NCI-H2081 (cell line): ENCODE measurements at places on chromosomes 7 and 10.

GRCh38 chr10:42638821-42639270 lies 476 bp upstream of the ZNF33B start:
- no peak for DNase-seq

DNA sequence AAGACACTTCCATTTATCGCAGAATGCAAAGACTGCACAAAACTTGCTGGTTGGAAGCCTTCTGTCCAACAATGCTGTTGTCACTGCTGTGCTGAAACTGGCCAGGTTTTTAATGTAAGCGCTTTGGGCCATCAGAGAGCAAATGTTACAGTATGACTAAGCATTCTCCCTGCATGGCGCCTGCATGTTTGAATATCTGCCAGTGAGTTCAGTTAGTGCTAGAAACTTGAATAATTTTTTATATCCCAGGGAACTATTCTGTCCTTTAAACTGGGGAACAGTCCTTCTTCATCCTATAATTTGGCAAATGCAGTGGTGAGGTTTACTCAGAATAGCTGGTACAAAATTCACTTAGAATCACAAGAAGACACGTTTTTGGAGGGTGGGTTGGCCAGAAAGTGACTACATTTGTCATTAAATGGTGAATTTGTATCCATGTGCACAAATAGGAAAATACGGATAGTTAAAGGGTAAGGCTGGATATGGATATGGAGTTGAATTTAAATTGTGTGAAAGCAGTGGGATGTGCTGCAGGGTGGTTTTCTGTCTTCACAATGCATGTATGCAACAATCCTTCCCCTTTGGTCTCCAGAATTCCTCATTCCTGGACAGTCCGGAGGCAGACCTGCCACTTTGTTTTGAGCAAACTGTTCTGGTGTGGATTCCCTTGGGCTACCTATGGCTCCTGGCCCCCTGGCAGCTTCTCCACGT lies 1.7 kb downstream of the ABCC2 start:
- DNase-seq: no peak

GRCh38 chr7:132239422-132239994 lies 336.8 kb downstream of the PLXNA4 start:
- DNase-seq: no peak

GRCh38 chr7:114569220-114569619 lies 154.6 kb downstream of the FOXP2 start:
- DNase-seq: no peak

- DNase-seq: no peak
Observed at GRCh38 chr10:115948465-115948864, 324.5 kb downstream of the GFRA1 start.

- DNase-seq: no peak
Observed at GRCh38 chr10:5512331-5512730, 12.4 kb upstream of the CALML3 start.

DNA sequence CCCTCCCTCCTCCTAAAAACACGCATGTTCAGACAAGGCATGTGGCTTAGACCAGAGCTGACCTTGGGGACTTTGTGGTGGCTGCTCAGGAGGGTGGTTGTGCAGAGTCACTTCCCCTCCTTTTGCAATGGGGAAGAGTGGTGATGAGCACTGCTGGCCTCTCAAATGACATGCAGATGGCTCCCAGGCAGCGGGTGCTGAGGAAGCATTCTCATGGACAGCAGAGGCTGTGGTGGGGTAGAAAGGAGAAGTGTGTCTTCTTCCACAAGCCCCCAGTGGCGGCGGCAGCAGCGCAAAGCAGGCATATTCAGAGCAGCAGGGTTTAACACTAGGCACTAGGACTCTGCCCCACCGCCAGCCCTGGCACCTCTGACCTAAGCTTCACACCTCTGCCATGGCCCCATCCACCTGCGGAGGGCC lies 105.9 kb upstream of the ANLN start:
- DNase-seq: no peak

GRCh38 chr10:83517456-83517855 lies 621.9 kb upstream of the GHITM start:
- no peak for DNase-seq
